ENCODE measurements at places on chromosomes 2 and 18. TPM values are rescaled to one million over a fixed set of nuclear protein-coding genes. Genes with fewer than 3 reads are reported as not detected.

GPR45 gene
- not detected for total RNA-seq

IKZF2 gene
- 7.6 TPM for total RNA-seq

EFR3B gene
- total RNA-seq: 3.0 TPM

GRB14 gene
- total RNA-seq: 7.5 TPM

SATB2 gene
- 36.4 TPM for total RNA-seq

CNTNAP5 gene
- total RNA-seq: not detected

UPP2 gene
- total RNA-seq: not detected

GBX2 gene
- total RNA-seq: 0.60 TPM

SEPTIN10 gene
- total RNA-seq: 114 TPM

TGFA gene
- 1.7 TPM for total RNA-seq

SERPINE2 gene
- 937 TPM for total RNA-seq

CD28 gene
- total RNA-seq: not detected

DNAJC5G gene
- not detected for total RNA-seq

SRBD1 gene
- total RNA-seq: 15.3 TPM

MYO5B gene
- total RNA-seq: 0.53 TPM

PKDCC gene
- total RNA-seq: 147 TPM

PRKCE gene
- total RNA-seq: 9.9 TPM

Measured in smooth muscle cell of the coronary artery (primary cell).